NCI-H1417 (cell line): ENCODE measurements at places on chromosomes 12 and 14.

DNA sequence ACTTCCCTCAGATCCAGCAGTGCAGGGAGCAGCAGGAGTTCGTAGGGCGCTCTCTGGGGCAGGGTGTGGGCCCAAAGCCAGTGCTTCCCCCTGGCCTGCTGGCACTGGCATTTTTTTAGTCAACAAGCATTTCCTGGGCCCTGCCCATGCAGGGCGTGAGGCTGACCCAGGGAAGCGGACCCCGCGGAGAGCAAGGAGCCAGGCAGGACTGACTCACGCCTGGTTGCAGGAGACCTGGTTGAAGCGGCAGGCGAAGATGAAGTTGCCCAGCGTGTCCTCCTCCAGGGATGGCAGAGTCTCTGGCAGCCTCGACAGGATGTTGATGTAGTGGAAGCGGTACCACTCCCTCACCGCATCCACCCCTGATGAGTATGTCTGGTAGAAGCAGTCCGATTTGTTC, 13.5 kb downstream of the SCNN1A start:
- DNase-seq: no peak

GRCh38 chr12:27185234-27186021, 58.7 kb upstream of the STK38L start:
- no peak for DNase-seq

- DNase-seq: peak; percentile 57
These were observed 1.1 kb downstream of the JAG2 start for GRCh38 chr14:105167303-105168092.

- DNase-seq: peak; percentile 74
These were observed 399 bp downstream of the NCAPD2 start for GRCh38 chr12:6494258-6494743.

- no peak for DNase-seq
These were observed 40.0 kb downstream of the STX2 start for GRCh38 chr12:130799051-130799450.
